ENCODE measurements at places on chromosomes 12 and 14.

- no peak for DNase-seq
Observed at GRCh38 chr12:30016540-30017055, 232.9 kb upstream of the TMTC1 start.

DNA sequence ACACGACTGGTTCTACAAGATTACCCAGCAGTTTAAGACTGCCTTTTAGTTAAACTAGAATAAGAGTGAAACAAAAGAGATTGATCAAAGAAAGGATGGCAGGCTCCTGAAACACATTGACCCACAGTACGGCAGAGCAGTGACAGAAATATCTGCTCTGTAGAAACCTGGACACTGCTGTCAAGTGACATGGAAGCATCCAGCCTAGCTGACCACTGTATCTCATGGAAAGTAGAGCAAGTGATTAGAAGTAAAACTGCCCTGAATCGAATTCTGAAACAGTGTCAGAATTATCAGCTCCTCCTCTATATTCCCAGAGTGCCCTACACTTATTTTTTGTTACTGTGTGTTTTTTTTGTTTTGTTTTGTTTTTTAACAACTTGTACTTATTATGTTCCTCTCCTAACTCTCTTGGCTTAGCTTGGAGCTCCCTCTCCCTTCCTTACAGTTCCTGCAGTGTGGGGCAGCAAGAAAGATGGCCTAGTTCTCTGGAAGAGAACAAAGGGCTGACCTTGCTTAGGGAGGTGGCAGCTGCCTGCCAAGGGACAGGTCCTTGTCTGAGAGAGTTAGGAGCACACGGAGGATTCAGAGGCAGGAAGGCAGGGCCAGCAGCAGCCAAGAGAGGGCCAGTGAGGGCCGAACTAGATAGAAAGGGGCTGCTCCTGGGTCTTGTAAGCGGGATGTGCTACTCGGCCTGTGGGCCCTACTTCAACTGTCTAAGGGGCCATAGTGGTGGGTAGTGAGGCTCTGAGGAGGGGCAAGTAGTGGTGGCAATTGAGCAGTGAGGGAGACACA, 97.2 kb downstream of the PTPRR start:
- DNase-seq, result no peak

DNA sequence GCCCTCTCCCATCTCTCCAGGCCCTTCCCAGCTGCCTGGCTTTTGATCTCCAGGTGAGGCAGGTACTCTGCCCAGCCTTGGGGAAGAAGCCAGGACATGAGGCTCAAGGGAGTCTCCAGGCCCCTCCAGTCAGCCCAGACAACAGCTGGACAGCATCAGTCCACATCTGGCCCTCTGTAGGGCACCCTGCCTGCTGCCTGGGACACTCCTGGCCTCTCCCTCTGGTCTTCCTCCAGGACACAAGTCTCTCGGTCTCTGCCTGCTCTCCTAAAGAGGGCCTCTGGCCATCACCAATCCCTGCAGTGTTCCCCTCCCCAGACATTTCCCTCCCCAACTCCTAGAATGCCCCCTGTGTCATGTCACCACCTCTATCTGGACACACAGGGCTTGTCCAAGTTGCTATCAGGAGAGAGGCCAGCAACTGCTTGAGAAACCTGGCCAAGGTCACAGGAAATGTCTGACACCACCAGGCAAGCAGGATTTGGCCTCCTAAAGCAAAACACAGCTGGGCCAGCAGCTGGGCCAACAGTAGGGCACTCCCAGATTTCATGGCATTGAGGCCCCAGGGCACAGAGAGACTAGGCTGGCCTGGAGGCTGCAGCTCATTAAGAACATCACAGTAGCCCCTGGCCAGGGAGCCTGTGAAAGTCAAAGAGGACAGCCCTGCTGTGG, 29.0 kb downstream of the LTBP2 start:
- DNase-seq, result no peak

- DNase-seq, result no peak
Observed at GRCh38 chr14:89794096-89794495, 160.4 kb downstream of the EFCAB11 start.

DNA sequence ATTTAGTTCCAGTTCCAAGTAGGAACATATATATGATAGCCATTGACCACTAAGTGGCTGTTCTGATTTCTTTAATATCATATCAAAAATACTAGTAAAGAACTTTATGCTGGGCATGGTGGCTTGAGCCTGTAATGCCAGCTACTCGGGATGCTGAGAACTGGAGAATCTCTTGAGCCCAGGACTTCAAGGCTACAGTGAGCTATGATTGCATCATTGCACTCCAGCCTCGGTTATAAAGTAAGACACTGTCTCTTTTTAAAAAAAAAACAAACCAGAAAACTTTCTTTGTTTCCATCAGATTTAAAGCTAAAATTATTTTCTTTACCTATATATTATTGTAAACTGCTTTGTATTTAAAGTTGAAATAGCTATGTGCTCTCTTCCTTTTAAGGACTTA, 127.0 kb downstream of the SCAF11 start:
- no peak for DNase-seq

GRCh38 chr14:101726295-101726953, 35.1 kb upstream of the PPP2R5C start:
- DNase-seq, result no peak

DNA sequence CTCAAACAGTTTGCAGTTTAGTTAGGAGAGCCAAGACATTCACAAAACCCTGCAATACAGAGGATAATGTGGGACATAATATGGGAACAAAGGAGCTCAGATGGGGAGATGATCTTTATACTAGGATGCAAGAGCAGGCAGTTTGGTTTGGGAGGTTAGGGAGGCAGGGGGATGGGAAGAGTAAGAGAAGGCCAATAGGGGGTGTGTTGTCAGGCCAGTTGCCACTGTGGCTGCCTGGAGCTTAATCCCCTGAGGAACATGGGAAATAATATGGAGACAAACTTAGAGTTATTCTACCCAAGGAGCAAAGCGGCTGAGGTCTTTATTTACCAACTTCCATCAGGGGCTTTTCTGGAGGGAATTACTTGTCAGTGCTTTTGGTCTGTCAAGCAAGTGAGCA, 10.0 kb upstream of the CSRP2 start:
- DNase-seq, result no peak

GRCh38 chr12:70264067-70264867, 21.0 kb downstream of the CNOT2 start:
- DNase-seq, result no peak

GRCh38 chr14:32358781-32359180, 29.7 kb downstream of the AKAP6 start:
- DNase-seq, result no peak

GRCh38 chr12:124833693-124834122, 30.0 kb downstream of the SCARB1 start:
- DNase-seq, result no peak

- DNase-seq, result no peak
Observed at GRCh38 chr12:79514730-79515529, 175.8 kb downstream of the PAWR start.

DNA sequence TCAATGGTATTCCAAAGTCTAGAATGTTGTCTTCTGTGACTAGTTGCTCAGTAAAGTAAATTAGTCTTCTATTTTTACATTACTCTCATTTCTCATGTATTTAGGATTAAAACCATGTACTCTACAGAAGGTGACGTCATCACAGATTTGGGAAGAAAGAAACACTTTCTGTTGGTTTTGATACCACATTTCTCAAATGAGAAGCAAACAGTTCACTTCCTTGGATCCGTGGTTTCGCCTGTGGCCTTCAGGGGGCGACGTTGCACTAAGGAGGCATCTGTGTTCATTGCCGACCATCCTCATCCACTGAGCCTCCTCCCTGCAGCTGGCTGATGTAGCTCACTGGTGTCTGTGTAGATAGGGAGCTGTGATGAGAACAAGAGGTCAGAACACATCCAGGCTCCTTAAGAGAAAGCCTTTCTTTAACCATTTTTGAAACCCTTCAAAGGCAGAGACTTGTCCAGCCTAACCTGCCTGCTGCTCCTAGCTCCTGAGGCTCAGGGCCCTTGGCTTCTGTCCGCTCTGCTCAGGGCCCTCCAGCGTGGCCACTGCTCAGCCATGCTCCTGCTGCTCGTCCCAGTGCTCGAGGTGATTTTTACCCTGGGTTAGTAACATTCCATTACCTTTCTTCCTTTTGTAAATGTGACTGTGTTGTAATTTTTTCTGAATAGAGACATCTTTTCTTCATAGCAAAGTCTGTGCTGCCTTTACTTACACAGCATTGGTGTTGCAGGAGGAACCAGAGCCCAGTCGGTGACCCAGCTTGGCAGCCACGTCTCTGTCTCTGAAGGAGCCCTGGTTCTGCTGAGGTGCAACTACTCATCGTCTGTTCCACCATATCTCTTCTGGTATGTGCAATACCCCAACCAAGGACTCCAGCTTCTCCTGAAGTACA, 220.6 kb upstream of the OR4E1 start:
- DNase-seq, result no peak

DNA sequence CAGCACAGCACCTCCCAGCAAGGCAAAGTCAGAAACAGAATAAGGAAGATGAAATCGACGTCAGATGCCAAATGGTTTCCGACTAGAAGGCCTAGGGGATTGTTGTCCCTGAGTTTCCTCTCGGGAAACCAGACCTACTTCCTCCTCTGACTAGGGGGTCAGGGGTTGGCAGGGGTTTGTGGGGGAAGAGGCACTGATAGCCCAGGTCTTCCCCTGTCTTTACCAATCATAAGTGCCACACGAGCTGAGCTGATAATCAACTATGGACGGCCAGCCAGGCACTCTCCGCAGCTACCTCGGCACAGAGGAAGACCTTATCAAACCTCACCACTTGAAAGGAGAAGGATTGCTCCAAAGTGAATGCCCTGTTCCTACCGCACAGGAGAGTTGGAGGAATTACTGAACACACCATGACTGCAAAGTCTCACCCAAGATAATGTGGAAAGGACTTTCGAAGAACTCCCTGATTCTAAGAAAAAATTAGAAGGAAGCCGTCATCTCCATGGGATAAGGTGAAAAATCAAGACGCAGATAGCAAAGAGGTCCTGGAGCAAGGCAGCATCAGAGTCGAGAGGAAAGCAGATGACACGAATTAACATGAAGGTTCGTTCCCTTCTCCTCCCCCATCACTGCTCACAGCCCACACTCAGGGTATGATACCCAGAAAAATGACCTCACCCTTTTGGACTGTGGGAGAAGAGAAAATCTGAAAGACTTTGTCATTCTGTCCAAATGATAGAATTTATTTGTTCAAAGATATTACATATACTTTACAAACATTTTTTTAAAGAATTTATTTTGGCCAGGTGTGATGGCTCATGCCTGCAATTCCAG, 77.7 kb upstream of the MED13L start:
- DNase-seq, result no peak

GRCh38 chr14:31419967-31420318, 407 bp downstream of the HEATR5A start:
- DNase-seq, result no peak

- DNase-seq, result no peak
Observed at GRCh38 chr14:91173904-91174303, 60.0 kb downstream of the DGLUCY start.

DNA sequence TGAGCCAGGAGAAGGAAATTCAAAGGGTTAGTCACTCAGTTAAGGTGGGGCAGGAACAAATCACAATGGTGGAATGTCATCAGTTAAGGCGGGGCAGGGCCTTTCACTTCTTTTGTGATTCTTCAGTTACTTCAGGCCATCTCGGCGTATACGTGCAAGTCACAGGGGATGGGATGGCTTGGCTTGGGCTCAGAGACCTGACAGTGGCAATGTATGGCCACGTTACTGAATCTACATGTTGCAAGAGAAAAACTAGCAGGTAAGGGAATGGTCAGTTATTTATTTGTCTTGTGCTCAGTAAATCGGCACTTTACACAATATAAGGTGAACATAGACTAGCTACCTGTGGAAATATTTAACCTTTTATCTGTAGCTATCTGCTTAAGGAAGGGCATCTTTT, 11.9 kb downstream of the SLCO1B3 start:
- no peak for DNase-seq

- no peak for DNase-seq
Observed at GRCh38 chr12:127411166-127411915, 855.6 kb upstream of the TMEM132C start.

DNA sequence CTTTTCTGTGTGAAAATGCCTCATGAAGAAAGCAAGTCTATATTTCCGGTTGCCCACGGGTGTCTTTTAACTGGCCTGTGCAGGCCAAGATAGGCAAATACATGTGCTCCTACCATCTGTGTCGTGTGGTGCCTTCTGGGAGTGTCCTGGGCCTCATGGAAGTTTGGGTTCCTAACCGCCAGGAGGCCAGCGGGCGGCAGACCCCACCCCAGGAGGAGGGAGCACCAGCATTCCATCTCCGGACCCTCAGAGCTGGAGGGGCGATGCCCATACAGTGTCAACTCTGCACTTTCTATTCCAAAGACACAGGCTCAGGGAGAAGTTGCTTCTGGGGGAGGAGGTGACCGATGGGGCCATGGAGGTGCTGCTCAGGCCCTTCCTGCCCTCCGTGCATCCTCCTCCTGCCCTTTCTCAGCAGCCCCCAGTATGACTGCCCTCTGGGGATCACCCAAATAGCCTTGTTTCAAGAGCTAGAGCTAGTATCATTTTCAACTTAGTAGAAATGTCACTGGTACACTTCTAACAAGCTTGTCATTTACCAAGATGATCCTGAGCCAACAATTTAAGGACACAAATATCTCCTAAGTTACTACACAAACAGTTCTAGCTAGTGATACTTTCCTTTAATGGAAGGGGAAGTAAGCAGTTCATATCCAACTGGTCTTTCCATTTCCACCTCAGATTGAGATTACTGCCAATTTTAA, 17.8 kb downstream of the CCDC92 start:
- DNase-seq, result no peak

GRCh38 chr14:26933431-26933830, 335.6 kb upstream of the NOVA1 start:
- no peak for DNase-seq

DNA sequence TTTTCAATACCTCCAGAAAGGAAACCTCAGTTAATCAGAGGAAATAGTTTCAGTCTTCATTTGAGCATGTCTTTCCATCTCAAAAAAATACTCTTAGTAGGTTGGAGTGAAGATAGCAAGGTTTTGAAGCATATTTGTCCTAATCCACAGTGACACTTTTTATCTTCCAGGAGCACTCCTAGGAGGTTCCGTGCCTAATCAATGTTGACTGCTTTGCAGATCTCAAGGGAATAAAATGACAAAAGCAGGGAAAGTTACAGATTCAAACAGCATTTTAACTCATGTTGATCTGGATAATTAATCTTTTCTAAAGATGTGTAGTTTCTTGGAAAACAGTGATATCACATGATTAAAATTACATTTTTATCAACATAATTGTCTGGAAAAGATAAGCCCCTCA, 213.9 kb downstream of the ANO6 start:
- no peak for DNase-seq

GRCh38 chr14:91067186-91067585, 6.7 kb upstream of the RPS6KA5 start:
- no peak for DNase-seq

DNA sequence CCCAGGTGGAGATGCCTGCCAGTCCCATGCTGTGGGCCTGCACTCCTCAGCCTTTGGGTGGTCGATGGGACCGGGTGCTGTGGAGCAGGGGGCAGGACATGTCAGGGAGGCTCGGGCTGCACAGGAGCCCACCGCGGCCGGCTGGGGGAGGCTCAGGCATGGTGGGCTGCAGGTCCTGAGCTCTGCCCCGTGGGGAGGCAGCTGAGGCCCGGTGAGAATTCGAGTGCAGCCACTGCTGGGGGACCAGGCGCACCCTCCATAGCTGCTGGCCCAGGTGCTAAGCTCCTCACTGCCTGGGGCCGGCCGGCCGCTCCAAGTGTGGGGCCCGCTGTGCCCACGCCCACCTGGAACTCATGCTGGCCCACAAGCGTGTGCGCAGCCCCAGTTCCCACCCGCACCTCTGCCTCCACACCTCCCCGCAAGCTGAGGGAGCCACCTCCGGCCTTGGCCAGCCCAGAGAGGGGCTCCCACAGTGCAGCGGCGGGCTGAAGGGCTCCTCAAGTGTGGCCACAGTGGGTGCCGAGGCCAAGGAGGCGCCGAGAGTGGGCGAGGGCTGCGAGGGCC, 49.6 kb downstream of the DACT1 start:
- DNase-seq, result no peak

- DNase-seq, result no peak
Observed at GRCh38 chr12:89451841-89452251, 72.8 kb downstream of the GALNT4 start.
